Left lobe of liver (tissue), 2 donors: ENCODE measurements at places on chromosomes 12 and 14.

- no peak for DNase-seq
Measured at GRCh38 chr14:99660794-99661193, 15.9 kb downstream of the HHIPL1 start.

DNA sequence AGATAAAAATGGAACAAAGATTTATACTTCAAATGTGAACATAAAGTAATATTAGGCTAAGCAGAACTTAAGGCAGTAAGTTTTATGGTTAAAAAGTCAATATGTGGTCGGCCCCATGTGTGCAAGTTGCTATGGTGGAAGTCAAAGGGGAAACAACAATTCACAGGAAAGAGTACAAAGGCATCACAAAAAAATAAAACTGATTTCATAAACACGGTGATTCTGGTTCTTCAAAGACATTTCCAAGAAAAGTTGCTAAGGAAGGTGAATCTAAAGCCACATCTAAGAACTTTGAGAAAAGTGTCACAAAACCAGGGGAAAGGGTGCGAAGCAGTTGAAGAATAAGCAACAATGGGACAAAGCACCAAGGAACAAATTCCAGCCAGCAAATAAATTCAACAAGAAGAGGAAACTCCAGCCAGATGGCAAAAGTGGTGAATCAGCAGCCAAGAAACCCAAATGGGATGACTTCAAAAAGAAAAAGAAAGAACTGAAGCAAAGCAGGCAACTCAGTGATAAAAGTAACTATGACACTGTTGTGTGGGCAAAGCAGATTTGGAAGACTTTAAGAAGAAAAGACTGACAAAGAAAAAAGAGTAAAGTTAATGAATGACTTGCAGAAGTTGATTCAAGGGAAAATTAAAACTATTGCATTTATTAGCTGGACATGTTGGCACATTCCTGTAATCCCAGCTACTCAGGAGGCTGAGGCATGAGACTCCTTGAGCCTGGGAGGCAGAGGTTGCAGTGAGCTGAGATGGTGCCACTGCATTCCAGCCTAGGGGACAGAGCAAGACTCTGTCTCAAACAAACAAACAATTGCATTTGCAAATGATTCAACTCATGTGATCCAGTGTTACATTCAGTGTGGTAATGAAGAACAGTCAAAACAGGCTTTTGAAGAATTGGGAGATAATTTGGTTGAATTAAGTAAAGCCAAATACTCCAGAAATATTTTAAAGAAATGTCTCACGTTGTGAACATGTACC lies 19.5 kb downstream of the PTGDR start:
- DNase-seq, result no peak

DNA sequence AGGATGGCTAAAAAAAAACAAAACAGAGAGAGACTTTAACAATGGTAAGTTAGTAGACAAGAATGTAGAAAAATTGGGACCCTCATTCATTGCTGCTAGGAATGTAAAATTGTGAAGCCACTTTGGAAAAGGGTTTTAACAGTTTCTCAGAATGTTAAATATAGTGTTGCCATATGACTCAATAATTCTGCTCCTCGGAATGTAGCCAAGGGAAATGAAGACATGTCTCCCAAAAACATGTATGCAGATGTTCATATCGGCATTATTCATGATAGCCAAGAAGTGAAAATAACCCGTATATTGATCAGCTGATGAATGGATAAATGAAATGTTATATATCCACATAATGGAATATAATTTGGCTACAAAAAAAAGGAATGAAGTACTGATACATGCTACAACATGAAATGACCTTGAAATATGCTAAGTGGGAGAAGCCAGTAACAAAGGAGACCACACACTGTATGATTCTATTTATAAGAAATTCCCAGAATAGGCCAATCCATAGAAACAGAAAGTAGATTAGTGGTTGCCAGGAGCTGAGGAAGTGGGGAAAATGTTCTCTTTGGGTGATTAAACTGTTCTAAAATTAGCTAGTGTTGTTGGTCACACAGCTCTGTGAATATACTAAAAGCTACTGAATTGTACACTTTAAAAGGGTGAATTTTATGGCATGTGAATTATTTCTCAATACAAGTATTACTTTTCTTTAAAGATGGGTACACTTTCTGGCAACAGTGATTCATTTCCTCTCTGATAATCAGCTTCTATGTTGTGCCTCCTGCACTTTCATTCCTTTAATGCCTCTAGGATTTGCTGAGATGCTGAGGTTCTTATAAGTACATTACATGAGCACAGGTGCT lies 132.5 kb downstream of the DAAM1 start:
- no peak for DNase-seq

DNA sequence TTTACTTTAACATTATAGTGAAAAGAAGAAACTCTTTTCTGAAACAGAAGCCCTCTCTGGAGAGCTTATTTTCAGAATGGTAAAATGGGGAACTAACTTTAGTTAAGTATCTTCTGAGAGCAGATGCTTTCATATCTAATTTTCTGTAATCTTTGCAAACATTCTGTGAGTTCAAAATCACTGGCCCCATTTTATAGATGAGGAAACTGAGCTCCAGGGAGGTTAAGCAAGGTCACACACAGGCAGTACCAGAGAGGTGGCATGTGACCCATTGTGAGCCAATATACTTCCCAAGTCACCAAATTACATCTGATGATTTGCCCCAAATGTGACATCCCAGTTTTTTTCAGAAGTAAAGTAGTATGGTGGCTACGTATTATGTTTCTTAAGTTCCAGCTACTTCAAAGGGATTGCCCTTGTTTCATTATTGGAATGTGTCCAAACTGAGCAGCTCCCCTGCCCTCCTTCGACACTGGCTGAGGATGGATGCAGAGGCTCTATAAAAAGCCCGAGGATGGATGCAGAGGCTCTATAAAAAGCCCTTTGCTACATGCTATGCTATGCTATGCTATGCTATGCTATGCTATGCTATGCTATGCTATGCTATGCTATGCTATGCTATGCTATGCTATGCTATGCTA lies 36.2 kb upstream of the NUDT4 start:
- no peak for DNase-seq

GRCh38 chr12:38411426-38411825 lies 94.9 kb downstream of the ALG10B start:
- DNase-seq, result no peak
